ENCODE measurements at places on chromosomes 7 and 10.

DNA sequence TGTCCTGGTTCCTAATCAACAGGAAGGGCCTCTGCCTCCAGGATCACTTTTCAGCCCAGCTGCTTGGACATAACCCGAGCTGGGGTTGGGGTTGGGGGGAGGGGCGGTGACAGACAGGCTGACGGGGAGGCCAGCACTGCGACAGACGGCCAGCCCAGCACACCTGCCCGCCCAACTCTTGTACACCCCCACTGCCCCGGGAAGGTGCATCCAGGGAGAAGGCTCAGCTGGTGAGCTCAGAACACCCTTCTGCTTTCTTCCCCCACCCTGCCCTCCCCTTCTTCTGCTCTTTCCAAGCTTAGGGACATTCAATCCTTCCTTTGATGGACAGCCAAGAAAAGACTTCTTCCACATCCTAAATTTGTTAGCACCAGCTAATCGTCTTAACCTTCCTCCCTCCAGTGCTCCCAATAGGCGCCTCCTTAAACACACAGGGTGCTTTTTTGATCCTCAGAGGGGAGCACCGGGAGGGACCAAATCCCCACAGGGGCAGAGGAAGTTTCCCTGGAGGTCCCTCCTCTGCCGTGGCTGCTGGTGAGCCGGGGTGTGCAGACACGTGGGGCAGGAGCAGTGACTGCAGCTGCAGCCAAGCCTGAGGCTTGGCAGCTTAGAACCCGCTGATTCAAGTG lies 44.7 kb downstream of the COL13A1 start:
- peak; percentile 58 for DNase-seq

GRCh38 chr10:60821656-60822055 lies 43.4 kb downstream of the CDK1 start:
- DNase-seq, result no peak

GRCh38 chr7:156751319-156751718 lies 110.7 kb downstream of the RNF32 start:
- no peak for DNase-seq

DNA sequence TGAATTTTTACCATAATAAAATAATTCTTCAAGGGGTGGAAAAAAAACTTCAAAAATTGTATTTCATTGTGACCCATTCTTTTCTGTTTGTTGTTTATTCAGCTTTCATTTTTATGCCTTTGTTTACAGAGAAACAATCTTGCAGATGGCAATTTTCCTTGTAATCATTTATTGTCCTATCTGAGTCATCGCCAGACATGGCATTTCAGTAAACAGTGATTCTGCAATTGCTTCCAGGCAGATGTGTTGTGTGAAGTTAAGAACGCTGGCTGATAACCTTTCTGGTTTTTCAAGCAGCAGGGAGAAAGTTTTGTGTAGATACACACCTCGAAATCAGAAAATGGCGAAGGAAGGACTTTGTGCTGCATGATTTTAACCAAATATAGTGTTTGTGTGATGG lies 80.7 kb upstream of the RPA3 start:
- DNase-seq, result no peak

GRCh38 chr7:149569726-149570422 lies 72.3 kb upstream of the ZNF746 start:
- no peak for DNase-seq

DNA sequence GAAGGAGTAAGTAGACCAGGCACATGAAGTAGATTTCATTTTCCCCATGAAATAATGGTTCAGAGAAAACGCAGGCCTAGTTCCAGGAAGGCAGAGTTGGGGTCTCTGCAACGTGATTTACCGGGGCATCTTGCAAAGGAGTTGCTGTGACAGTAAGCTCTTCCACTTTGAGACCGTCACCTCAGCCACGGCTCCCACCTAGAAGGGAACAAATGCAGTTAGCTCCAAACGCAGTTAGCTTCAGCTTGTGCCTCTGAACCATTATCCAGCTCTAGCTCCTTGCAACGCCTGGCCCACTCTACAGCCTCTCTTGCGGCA lies 7.0 kb upstream of the MYO1G start:
- DNase-seq, result no peak

DNA sequence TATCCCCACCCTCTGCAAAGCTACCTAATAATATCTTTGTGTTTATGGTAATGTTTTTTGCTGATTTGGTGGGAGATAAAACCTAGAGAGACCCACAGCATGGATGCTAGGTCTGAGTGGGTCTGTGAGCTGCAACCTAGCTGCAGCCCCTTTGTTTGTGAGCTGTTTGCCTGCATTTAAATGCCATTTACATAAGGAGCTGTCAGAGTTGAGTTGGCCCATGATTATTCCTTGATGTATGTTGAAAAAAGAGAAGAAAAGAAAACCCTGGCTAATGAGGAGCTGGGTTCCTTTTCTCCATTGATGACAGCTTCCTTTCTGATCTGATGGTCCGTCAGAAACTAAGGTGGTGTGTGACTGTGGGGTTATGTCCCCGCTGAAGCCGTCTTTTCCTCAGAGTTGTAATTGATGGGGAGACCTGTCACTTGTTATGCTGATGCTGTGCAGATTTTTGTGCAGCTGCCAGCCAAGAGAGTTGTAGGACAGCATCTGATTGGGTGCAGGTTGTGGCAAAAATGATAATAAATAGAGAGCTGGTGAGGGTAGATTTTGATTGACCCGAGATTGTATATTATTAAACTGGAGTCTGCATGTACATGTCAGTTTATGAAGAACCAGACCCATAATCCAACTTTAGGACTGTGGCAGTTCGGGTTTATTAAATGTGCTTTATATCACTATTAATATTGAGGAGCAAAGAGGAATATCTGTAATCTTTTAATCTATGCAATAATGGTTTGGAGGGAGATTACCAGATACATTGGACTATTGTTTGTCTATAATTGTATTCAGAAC lies 219.8 kb downstream of the AUTS2 start:
- no peak for DNase-seq

GRCh38 chr10:42242135-42242805 lies 396.1 kb downstream of the ZNF33B start:
- DNase-seq, result no peak

- peak; percentile 5 for DNase-seq
These were observed 549.7 kb downstream of the TCERG1L start for GRCh38 chr10:130761788-130762301.
